ENCODE measurements at places on chromosomes 12 and 14.
A peak's percentile ranks its signal among the peaks of the same experiment; 100 is the strongest.

GRCh38 chr12:53756300-53757100, 4.7 kb upstream of the CISTR start:
- no peak for DNase-seq

DNA sequence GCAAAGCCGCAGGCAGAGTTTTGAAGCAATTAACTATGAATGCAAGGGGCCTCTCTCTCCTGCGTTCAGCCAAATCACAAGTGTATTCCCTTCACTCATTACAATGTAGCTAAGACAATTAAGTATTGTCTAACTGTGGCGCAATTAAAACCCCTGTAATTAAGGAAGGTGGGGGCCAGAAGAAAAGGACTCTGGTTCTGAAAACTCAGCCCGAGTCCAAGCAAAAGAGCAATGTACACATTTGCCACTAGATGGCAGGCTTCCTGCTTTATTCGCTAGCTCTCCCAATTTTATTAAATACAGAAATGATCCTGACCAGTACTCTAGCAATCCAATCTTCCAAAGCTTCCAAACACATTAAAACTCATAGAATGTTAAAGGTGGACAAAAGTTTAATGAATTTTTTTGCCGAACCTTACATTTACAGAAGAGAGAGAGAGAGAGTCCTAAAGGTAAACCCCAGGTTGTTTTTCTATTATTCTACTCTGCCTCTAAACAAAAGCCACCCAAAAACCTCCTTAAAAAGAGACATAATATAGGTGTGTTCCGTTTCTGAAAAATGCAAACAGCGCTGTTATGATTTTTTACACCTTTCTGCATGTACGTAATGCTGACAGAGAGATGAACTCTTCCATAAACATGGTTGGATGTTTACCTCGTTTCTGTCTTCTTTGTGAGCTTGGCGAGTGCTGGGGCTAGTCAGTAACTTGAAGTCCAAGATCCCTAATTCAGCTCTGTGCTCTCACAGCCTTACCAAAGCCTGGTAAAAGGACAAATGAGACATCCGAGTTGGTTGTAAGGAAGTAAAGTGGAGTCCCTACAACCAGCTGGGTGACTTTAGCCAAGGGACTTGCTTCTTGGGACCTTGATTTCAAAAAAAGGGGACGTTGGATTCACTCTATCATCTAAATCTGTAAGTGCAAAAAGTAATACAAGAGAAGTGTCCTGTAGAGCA, 50.9 kb upstream of the VASH1 start:
- DNase-seq: peak; percentile 51

DNA sequence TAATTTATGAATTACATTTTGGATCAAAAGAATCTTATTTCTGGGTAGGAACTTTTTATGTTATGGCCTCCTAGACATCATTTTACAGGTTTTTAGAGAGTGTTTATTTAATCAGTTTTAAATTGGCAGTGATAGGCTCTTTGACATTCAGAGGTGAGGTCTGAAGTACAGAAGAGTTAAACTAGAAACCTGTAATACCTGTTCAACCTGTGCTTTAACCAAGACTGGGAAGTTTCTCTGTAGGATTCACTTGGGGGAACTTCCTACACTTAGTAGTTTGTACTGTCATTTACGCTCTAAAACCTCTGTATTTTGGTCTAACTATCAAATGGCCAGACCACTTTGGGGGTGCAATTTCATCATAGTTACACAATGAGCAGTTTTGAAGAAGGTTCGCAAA, 35.9 kb downstream of the PLEKHA5 start:
- DNase-seq: no peak

GRCh38 chr12:70459786-70460185, 93.7 kb downstream of the KCNMB4 start:
- DNase-seq: no peak

- peak; percentile 14 for DNase-seq
These were observed 136.5 kb upstream of the CRY1 start for GRCh38 chr12:107229827-107230226.

- DNase-seq: peak; percentile 37
These were observed 75.2 kb downstream of the PITPNM2 start for GRCh38 chr12:123075646-123076171.

GRCh38 chr12:107492393-107493134, 193.0 kb upstream of the PWP1 start:
- no peak for DNase-seq

- DNase-seq: no peak
These were observed 233.6 kb upstream of the RMST start for GRCh38 chr12:97229004-97229403.

GRCh38 chr12:91009319-91009950, 4.7 kb upstream of the EPYC start:
- DNase-seq: peak; percentile 8

GRCh38 chr12:52631264-52631663, 12.9 kb upstream of the KRT73 start:
- no peak for DNase-seq

- no peak for DNase-seq
These were observed 256.5 kb upstream of the USP15 start for GRCh38 chr12:62003701-62004100.

DNA sequence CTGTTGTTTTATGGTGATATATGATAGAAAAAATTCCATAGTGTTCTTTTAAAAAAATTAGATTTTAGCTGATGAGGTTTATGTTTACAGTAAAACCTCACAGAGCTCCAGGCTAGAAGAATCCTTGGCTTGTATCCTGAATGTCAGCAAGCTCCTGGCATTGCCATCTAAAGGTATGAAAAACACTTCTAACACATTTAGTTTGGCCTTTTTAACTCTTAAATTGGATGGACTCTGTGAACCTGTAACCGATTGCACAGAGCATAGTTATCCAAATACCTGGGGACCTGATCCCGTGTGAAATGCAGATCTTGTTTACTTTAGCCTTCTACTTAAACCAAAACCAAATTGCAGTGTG, 241.1 kb upstream of the DCN start:
- DNase-seq: no peak

DNA sequence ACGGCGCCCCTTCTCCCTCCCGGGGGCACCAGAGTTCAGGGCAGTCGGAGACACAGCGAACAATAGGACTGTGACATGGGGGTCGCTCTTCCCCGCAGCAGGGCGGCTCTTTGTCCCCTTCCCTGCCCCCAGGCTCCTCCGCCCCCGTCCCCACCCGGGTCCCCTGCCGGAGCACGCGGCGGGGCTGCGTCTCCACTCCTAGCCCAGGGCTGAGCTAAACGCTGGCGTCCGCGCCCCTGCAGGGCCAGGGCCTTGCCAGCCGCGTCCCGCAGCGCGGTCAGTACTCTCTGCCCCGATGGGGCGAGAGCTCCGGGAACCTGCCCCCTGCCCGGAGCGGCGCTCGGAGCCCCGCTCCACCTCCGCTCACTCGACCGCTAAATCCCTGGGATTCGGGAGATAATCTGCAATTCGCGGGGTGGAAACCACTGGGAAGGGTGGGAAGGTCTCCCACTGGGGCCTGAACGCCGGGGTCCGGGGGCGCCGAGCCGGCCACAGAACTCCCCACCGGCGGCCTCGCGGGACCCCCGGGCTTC, 825 bp upstream of the CCDC85C start:
- DNase-seq: peak; percentile 63

DNA sequence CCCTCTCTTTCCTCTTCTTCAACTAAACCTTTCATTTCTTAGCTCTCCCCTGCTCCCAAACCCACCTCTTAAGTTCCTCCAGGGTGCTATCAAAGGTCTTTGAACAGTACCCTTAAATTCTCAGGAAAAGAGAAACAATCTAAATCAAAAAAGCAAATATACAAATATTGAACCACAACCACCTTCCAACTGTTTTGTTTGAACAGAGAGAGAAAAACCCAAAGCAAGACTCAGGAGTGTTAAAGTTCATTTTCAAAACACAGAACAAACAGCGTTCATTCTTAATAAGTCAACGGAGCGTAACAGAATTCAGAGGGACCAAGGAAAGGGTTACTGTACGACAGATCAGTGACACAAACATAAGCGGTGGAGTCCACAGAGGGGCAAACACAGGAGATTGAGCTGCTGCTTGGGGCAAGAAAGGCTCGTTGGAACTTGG, 73.3 kb downstream of the NDUFA12 start:
- DNase-seq: no peak

DNA sequence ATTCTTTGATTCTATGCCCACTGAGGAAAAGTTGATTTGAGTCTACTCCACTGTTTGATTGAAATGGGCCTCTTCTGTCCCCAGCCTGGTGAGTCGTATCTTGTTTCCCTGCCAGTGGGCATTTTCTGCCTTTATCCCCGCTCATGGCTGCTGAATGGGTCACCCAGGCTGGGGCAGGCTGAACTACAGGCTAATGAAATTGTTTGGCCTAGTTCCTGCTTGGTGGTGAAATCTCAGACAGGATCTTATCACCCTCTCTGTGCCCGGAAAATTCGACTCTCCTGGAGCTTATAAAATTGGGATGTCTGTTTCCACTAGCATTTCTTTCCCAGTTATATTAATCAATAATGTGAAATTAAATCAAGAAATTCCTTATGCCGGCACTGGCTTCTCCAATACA, 65.0 kb downstream of the CHST11 start:
- peak; percentile 29 for DNase-seq

DNA sequence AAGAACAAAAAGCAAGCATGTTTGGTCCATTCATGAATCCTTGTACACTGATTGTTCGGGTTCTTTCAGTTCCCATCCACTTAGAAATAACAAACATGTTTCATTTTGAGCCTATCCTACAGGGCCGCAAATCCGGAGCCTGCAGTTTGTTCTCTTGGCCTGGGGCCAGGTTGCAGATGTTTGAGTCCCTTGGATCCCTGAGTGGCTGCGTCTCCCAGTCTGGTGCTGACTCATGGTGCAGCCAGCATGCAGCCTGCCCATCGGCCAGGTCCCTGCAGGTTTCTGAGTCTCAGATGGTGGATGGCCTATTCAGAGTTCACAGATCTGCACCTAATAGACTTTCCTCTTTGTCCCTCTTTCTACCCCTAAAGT, 1.9 kb upstream of the DYNC1H1 start:
- peak; percentile 96 for DNase-seq

- DNase-seq: no peak
These were observed 392.7 kb downstream of the RPS29 start for GRCh38 chr14:49193332-49194065.

GRCh38 chr14:101114726-101115515, 211.4 kb upstream of the RTL1 start:
- DNase-seq: peak; percentile 4

DNA sequence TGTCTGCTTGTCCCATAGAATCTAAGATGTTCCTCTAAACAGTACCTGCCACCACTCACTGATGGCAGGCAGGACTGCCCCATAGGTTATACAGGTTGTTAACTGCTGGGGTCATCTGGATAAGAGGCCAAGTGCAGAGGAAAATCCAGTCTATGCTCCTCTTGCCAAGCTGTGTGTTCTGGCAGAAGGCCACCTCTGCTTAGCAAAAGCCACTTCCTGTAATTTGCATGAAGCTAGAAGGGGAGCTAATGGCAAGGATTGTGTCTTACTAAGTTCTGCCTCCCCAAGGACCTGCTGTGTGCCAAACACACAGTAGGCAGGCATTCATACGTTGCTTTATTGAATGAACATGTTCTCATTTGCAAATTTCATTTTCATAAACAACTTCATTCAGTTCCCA, 445.4 kb downstream of the BCL11B start:
- DNase-seq: peak; percentile 66

DNA sequence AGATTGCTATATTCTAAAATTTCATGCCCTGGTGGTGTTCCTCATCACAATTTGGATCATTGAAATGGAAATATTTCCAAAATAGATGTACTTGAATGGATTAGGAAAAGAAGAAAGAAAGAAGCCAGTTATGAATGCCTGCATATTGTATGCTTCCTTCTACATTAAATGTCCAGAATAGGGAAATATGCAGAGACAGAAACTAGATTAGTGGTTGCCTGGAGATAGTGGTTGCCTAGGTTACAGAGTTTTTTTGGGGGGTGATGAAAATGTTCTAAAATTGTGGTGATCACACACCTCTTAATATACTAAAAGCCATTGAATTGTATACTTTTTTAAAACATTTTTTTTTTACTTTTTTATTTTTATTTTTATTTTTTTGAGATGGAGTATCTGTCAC, 18.0 kb downstream of the TUBA1A start:
- no peak for DNase-seq

DNA sequence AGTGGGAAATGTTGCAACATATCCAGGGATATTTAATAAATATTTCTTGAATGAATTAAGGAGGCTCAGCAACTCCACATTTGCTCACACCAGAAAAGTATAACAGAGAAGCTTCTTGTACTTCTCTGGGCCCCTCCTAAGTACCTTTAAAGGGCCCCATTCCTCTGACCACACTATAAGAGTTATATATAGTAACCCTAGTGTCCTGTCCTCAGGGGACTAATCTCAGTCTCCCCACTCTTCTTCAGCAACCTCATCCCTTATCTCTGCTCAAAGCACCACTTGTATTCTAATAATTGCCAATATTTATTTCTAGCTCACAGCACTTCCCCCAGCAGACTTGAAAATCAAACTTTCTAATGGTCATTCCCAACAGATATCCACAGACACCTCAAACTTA, 237.1 kb downstream of the GXYLT1 start:
- DNase-seq: no peak

GRCh38 chr14:99380402-99380801, 100.3 kb downstream of the SETD3 start:
- no peak for DNase-seq

GRCh38 chr12:68358532-68359485, 26.6 kb upstream of the MDM1 start:
- peak; percentile 71 for DNase-seq

Measured in Daoy (cell line).